ENCODE measurements at places on chromosomes 2 and 18.

- H3K4me1 ChIP-seq, result no peaks in the 10 kb centered on the region
- no peak for DNase-seq
- no peaks in the 10 kb centered on the region for H3K36me3 ChIP-seq
- H3K27me3 ChIP-seq, result no peaks in the 10 kb centered on the region
- no peak overlapping the region for H3K27ac ChIP-seq
Observed at GRCh38 chr2:106701203-106702022, 184.6 kb downstream of the ST6GAL2 start.

GRCh38 chr2:36967236-36967876, 1.0 kb upstream of the STRN start:
- H3K27ac ChIP-seq, result peak overlapping the region; percentile 89
- no peaks in the 10 kb centered on the region for H3K36me3 ChIP-seq
- H3K27me3 ChIP-seq, result no peaks in the 10 kb centered on the region
- H3K4me1 ChIP-seq, result peaks cover 8% of the 10 kb centered on the region
- peak overlapping the region; percentile 95 for H3K4me3 ChIP-seq
- DNase-seq, result no peak

- no peaks in the 10 kb centered on the region for H3K36me3 ChIP-seq
- no peak overlapping the region for H3K27ac ChIP-seq
- no peak for DNase-seq
- no peak overlapping the region for H3K4me3 ChIP-seq
- no peaks in the 10 kb centered on the region for H3K27me3 ChIP-seq
Observed at GRCh38 chr18:31438402-31438801, 9.1 kb upstream of the DSG3 start.

DNA sequence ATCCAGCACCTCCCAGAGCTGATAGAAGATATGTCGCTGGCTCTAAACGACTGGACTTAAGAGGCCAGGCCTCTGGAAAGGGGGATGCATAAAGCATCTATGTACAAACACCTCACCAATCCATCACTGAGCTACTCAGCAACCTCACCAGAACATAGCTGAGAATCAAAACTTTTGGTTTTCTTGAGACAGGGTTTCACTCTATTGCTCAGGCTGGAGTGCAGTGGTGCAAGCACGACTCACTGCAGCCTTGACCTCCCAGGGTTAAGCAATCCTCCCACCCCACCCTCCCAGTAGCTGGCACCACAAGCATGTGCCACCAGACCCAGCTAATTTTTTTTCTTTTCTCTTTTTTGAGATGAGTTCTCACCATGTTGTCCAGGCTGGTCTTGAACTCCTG, 62.9 kb upstream of the MSH6 start:
- H3K4me3 ChIP-seq, result no peak overlapping the region
- DNase-seq, result no peak
- H3K36me3 ChIP-seq, result no peaks in the 10 kb centered on the region
- no peak overlapping the region for H3K27ac ChIP-seq

DNA sequence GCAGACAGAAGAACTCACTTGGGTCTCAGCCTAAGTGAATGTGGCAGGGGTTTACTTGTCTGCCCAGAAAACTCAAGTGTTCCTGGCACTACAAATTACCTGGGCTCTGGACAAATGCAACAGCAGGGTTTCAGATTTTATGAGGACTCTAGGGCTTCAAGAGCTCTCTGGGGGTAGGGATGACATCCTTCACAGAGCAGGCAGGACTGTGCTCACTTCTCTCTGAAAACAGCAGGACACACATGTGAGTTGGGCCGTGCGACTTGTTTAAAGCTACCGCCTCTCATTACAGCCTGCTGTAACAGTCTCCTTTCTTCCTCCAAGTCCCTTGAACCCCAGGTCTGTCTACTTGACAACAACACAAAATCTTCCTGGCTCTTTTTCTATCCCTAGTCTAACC, 212.6 kb downstream of the EN1 start:
- no peak overlapping the region for H3K4me3 ChIP-seq
- no peaks in the 10 kb centered on the region for H3K36me3 ChIP-seq
- H3K27ac ChIP-seq, result no peak overlapping the region
- H3K4me1 ChIP-seq, result no peaks in the 10 kb centered on the region

- no peaks in the 10 kb centered on the region for H3K36me3 ChIP-seq
- H3K4me1 ChIP-seq, result no peaks in the 10 kb centered on the region
- H3K27me3 ChIP-seq, result no peaks in the 10 kb centered on the region
- no peak overlapping the region for H3K27ac ChIP-seq
- DNase-seq, result no peak
Observed at GRCh38 chr2:65536596-65536995, 104.2 kb upstream of the SPRED2 start.

DNA sequence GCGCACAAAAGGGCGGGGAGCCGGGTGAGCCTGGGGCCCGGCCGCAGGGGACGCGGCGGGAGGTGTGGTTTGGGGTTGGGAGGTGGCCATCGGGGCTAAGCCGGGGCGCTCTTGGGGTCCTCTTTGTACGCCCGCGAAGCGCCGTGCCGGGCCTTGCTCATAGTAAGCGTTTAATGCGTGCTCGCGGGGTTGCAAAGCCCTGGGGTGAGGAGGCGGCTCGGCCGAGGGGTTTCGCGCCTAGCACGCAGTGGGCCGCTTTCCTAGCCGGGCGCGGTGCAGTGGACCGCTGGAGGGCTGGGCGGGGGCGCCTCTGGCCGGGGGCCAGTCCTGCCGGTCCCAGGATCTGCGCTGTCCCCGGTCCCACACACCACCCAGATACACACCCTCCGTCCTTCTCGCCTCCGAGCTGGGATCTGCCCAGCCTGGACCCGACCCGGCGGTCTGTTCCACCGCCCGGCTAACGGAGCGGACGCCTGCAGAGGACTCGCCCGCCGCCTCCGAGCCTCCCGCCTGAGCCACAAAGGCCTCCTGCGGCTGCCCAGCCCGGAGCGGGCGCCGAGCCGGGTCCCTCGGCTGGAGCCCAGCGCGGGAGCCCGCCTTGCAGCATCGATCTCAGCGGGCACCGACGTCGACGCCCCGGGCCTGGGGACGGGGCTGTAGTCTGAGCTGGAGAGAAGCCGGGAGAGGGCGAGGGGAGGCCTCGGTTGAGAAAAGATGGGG, 564 bp downstream of the DPYSL5 start:
- no peak overlapping the region for H3K27ac ChIP-seq
- H3K27me3 ChIP-seq, result peaks cover 57% of the 10 kb centered on the region
